ENCODE measurements at places on chromosomes 5 and 9.
A peak's percentile ranks its signal among the peaks of the same experiment; 100 is the strongest.

- DNase-seq: no peak
These were observed 15.5 kb upstream of the SLC25A51 start for GRCh38 chr9:37919246-37919955.

DNA sequence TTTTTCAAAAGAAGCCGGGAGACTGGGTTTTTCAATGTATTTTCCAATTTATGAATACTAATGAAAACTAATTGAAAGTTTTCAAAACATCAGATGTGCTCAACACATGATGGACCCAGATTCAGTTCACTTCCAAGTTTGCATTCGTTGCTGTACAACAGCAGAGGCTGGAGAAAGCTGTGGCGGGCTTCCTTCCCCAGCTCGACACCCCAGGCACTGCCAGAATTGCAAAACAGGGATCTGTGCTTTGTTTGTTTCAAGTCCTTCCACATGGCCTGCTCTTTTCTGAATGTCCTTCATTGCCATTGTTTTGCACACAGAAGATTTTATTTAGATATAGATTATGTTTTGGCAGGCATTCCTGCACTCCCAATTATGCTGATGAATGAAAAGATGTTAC is 30.3 kb upstream of the INSYN2B start:
- no peak for DNase-seq

DNA sequence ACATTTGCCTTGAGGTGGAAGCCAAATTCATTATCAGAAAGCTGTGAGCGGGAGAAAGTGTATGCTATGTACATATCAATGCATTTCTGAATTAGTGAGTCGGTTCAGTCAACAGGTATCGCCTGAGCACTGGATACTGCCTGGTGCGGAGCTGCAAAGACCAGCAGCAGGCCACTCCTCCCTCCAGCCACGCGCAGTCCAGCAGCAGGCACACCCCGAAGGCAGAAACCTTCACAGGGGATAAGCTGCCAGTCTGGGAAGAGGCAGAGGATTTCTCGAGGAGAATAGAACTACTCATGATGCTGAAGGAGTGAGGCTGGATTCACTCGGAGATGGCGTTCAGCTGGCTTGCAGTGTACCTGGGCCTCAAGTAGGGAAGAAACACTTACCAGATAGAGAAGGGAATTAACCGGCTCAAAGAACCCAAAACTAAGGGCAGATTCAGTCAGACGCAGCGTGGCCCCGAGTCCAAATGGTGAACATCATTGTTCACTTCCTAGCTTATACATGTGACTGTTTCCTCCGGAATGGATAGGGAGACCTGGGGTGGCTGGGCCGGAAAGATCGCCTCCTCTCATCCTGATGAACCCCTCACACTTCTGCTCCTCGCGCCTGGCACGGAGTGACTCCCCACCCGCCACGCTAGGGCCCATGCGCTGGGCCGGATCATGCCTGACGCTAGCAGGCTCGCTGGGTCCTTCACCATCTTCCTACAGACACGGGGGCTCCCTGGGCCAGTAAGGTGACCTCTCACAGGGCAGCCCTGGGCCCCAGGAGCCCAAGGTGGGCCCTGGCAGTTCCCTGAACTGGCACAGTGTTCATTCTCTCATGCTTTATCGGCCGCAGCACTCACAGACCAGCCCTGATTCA is 78.1 kb upstream of the SPATA31C2 start:
- no peak for DNase-seq

GRCh38 chr5:154791535-154791934 is 36.4 kb downstream of the LARP1 start:
- DNase-seq: no peak

- peak; percentile 78 for DNase-seq
These were observed 15.8 kb upstream of the PSAT1 start for GRCh38 chr9:78280982-78281668.

DNA sequence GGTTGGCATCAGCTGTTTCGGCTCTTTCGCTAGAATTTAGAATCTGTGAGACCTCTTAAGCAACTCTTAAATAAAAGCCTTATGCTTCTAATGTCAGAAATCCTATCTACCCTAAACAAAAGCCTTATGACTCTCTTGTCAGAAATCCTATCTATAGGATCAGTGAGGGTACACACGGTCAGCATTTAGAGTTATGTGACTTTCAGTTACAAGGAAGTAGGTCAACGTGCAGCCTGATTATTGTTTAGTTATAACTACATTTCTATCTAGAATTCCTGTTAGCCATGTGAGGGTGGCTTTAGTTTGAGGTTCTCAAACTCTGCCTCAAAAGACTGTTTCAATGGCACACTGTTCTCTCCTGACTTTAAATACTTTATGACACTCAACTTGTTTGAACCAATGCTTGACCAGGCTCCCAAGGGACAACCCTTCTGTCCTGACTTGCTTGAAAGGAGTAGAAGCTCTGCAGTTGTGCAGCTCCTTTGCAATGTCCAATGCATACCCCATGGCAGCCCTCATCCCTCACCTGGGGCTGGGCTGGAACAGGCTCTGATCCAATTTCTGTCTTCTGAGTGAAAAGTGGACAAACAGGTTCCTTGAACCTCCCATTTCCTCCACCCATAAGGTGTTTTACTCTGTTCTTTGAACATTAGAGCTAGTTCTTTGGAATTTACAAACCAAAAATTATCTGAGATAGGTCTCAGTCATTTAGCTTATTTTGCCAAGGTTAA is 251.6 kb upstream of the PIK3R1 start:
- no peak for DNase-seq

GRCh38 chr9:92439921-92440750 is 15.9 kb upstream of the OMD start:
- DNase-seq: no peak

- DNase-seq: no peak
These were observed 58.8 kb downstream of the SLC1A1 start for GRCh38 chr9:4548811-4549725.

DNA sequence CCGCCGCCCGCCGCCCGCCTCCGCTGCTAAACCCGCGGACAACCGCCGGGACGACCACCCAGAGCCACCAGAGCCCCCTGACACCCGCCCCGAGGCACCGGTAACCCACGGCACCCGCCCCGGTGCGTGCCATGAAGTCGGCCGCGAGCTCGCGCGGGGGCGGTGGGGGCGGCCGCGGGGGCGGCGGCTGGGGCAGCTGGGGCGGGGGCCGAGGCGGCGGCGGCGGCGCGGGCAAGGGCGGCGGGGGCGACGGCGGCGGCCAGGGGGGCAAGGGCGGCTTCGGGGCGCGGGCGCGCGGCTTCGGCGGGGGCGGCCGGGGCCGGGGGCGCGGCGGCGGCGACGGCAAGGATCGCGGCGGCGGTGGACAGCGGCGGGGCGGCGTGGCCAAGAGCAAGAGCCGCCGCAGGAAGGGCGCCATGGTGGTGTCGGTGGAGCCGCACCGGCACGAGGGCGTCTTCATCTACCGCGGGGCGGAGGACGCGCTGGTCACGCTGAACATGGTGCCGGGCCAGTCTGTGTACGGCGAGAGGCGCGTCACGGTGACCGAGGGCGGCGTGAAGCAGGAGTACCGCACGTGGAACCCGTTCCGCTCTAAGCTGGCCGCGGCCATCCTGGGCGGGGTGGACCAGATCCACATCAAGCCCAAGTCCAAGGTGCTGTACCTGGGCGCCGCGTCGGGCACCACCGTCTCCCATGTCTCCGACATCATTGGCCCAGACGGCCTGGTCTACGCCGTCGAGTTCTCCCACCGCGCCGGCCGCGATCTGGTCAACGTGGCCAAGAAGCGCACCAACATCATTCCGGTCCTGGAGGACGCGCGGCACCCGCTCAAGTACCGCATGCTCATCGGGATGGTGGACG is 499 bp downstream of the FBLL1 start:
- DNase-seq: no peak

DNA sequence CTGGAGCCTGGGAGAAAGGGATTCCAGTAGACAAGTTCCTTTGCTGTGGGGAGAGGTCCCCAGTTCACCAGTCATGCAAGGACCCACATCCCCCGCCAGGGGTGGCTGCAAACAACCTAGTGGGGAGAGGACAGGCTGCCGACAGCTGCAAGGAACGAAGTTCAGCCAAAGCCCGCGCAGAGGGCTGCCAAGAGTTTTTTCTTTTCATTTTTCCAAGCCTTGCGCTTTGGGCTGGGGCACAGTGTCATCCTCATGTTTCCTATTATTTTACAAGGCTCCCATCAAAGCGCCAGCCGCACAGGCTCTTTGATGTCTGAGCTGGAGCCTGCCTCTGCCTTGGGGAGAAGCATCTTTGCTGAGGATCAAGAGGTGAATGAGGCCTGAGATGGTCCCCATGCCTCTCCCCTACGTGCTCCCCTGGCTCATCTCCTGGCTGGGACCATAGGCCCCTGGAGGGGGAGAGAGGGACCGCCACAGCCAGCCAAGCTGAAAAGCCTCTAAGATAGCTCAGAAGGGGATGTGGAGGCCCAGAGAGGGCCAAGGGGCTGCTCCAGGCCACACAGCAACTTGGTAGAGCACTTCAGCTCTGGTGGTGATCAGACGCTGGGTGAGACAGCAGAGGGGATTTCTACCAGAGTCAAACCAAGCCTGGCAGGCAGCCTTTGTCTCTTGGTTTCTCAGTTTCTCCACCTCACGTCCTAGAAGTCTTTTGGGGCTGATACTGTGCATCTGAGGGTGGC is 50.4 kb upstream of the SYNPO start:
- DNase-seq: peak; percentile 87

Data from sciatic nerve (tissue), 2 donors.